ENCODE measurements at places on chromosomes 2 and 18.

DNA sequence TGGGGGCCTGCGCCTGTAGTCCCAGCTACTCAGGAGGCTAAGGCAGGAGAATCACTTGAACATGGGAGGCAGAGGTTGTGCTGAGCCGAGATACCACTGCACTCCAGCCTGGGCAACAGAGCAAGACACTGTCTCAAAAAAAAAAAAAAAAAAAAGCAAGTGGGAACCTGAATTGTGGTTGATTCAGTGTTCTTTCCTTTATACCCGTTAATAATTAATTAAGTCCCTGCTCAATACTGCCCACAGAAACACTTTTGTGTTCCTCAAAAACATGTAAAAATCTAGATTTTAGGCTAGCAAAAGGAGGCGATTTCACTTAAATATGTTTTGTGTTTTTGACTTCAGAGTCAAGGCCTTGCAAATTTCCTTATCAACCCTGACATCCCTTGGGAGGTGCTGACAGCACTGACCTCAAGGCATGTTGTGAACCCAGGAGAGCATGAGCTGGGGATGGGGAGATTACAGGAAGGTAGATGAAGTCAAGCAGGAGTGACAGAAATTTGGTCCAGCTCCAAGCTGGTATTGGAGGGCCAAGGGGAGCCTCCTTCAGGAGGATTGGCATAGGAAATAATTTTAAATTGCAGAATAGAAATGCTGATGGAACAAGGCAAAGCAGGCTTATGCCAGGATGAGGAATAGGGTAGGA, 89.0 kb upstream of the PNPT1 start:
- DNase-seq, result no peak

DNA sequence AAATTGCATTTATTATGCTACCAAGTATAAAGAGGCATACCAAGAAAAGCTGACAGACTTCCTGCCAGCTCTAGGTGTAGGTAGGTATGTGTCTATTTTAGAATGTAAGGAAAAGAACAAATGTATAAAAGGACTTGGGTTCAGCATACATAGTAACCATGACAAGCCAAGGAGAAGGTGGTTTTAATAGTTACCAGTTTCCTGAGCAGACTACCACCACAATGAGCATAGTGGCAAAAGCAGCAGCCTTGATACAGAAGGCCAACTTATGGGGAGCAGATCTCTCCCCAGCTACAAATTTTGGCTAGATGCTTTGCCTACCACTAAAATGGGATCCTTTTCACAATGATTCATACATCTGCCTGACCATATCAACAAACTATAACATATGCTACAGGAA, 34.5 kb downstream of the METTL8 start:
- DNase-seq, result no peak

DNA sequence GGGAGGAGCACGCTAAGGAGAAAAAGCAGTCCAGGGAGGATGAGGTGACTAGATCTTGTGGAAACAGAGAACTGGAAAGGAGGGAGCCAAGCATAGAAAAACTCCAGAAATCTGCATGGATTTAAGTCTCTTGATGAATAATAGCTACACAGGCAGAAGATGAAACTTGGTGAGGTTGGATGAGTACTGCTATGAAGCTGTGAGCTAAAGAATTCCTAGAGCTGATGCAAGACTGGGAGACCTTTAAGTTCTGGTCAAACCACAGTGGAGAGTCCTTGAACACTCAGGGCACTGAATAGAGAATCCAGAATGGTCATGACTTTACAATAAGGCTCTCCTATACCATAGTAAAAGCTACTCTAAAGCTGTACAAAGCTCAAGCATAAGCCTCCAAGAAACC, 18.4 kb upstream of the PIEZO2 start:
- peak; percentile 31 for DNase-seq

- peak; percentile 77 for DNase-seq
These were observed 168.5 kb downstream of the DPP4 start for GRCh38 chr2:161905389-161906046.

- no peak for DNase-seq
These were observed 97.4 kb downstream of the ANKRD36 start for GRCh38 chr2:97210325-97210724.
